ENCODE measurements at places on chromosomes 5 and 9. TPM values are rescaled to one million over a fixed set of nuclear protein-coding genes. Genes with fewer than 3 reads are reported as not detected.

The GARIN3 gene
- not detected for total RNA-seq

The PCDH12 gene
- not detected for total RNA-seq

The SH3TC2 gene
- not detected for total RNA-seq

The SNX2 gene
- 76.3 TPM for total RNA-seq

The PDE6A gene
- not detected for total RNA-seq

The CFAP157 gene
- 0.14 TPM for total RNA-seq

The IL4 gene
- not detected for total RNA-seq

The ZBTB5 gene
- total RNA-seq: 18.7 TPM

The NME5 gene
- total RNA-seq: not detected

The UBE2QL1 gene
- 0.35 TPM for total RNA-seq

The PRRX2 gene
- total RNA-seq: not detected

The MXD3 gene
- total RNA-seq: 6.2 TPM

The LCN10 gene
- 0.38 TPM for total RNA-seq

The ZNF883 gene
- 0.53 TPM for total RNA-seq

The OTP gene
- not detected for total RNA-seq

The ERAP2 gene
- total RNA-seq: 46.5 TPM

Measured in CD8-positive, alpha-beta T cell (primary cell).